ENCODE measurements at places on chromosomes 16 and 17. TPM values are rescaled to one million over a fixed set of nuclear protein-coding genes. Genes with fewer than 3 reads are reported as not detected.

DNA sequence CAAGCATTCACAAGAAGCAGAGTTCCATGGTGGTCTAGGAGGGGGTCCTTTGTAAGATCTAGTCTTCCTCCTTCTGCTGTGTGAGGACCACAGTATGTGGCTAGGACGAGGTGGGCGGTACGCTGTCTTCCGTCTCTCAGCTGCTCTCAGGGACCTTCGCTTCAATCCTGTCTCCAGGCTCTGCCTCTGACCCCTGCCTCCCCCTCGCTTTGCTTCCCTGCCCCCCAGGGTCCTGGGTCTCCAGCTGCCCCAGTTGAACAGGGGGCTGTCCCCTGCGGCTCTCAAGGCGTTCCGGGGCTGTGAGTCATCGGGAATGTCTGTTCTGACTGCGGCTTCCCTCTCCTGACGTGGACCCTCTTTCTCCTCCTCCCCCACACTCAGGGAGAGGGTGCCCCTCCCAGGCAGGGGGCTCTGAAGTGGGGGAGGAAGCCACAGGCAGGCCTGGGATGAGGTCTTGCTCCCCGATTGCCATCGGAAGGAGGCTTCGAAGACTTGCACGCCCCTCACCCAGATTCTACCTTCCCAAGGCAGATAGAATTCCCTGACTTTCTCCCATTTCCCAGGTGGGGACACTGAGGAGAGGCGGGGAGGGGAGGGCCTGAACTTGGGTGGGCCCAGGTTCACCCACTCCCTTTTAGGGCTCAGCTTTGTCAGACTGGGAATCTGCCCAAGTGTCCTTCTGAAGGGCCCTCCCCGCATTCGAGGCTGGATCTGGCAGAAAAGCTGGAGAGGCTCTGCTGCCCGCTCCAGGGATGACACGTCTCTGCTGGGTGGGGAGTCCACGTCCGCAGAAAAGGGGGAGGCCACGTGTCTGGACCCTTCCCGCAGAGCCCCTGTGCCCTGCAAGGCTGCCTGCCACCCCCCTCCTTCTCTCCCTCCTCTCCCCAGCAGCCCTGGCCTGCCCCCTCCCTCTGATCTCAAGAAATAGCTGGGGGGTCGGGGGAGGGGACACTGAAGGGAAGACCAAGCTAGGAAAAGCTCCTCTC, 9.1 kb upstream of the COL1A1 start:
- DNase-seq = peak; percentile 20

- no peak for DNase-seq
Observed at GRCh38 chr16:59356709-59357108, 622.6 kb upstream of the GOT2 start.

GRCh38 chr17:65485388-65486299, 75.8 kb downstream of the AXIN2 start:
- peak; percentile 10 for DNase-seq

- DNase-seq = no peak
Observed at GRCh38 chr16:22614271-22614947, 103.7 kb downstream of the NPIPB5 start.

DNA sequence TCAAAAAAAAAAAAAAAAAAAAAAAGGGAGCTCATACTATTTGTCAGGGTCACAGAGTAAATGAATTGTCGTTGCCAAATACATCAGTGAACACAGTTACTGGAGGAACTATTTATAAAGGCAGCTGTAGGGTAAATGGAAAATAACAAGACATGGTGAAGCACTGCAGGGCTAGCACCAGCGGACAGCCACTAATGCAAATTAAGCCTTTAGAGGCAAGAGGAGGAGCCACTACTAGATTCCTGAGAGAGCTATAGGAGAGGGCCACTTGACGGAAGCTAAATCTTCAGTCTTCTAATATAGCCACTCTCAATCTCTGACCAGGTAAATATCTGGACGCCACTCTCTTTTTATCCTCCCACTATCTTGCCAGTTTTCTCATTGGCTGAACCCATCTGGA, 801.2 kb upstream of the GOT2 start:
- DNase-seq = no peak

- no peak for DNase-seq
Observed at GRCh38 chr17:45325810-45326209, 9.0 kb upstream of the MAP3K14 start.

DNA sequence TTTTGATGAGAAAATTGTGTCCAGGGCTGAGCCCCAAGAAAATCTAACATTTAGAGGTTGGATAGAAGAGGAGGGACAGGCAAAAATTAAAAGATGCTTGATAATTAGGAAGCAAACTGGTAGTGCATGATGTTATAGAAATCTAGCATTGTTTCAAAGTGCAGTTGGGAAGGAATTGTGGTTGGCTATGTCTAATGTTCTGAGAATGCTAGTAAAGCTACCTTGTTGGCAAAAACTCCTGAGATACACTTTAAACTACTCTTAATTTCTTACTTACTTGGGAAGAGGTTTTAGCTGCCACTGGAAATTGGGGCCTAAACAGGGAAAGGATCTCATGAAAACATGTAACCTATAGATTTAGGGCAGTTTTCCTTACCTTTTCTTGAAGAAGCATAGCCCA, 48.3 kb downstream of the MAP2K4 start:
- DNase-seq = no peak

DNA sequence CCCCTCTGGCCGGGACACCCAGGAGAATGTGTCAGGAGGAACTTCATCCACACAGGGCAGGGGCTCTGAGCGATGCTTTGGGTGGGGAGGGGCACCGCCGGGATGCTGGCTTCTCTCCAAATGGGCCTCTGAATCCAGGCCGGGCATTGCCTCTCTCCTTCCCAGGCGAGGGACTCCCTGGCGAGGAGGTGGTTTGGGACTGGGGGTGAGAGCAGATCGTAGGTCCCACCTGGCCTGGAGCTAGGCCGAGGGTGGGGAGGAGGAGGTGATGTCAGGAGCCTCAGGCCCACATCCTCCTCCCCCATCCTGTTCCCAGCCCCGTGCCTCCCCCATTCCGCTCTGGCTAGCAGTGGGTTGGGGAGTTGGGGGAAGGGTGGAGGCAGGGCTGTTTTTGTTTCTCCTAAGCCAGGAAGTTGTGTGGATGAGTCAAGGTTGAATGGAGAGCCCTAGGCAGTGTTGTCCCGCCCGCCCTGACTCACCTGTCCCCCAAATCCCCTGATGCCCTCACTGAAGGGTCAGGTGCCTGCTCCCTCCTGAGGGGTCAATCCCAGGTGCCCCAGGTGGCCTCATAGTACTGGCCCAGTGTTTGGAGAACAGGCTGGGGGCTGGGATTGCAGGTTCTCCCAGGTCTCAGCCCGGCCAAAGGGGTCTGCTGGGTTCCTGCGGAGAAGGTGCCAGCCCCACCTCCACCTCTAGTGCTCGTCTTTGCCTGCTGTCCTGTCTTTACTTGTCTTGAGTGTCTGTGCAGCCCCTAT, 2.8 kb downstream of the GRB7 start:
- DNase-seq = no peak

DNA sequence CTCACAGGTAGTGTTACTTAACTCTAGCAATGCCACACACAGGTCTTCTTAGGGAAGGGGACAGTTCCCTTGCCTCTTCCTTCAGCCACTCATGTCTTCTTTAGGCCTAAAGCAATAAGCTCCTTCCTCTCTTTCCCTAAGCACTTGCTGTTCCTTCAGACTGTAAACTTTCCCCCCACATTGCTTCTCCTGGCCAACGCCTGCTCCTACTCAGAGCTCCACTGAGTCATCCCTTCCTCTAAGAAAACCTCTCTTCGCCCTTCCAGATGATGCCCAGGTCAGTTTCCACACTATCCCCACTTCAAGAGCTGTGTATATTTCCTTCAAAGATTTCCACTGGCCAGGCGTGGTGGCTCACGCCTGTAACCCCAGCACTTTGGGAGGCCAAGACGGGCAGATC, 12.5 kb upstream of the EPOP start:
- no peak for DNase-seq

- DNase-seq = no peak
Observed at GRCh38 chr17:73397856-73398540, 86.2 kb upstream of the CDC42EP4 start.

GRCh38 chr16:67723151-67723910, 4.2 kb upstream of the GFOD2 start:
- no peak for DNase-seq

DNA sequence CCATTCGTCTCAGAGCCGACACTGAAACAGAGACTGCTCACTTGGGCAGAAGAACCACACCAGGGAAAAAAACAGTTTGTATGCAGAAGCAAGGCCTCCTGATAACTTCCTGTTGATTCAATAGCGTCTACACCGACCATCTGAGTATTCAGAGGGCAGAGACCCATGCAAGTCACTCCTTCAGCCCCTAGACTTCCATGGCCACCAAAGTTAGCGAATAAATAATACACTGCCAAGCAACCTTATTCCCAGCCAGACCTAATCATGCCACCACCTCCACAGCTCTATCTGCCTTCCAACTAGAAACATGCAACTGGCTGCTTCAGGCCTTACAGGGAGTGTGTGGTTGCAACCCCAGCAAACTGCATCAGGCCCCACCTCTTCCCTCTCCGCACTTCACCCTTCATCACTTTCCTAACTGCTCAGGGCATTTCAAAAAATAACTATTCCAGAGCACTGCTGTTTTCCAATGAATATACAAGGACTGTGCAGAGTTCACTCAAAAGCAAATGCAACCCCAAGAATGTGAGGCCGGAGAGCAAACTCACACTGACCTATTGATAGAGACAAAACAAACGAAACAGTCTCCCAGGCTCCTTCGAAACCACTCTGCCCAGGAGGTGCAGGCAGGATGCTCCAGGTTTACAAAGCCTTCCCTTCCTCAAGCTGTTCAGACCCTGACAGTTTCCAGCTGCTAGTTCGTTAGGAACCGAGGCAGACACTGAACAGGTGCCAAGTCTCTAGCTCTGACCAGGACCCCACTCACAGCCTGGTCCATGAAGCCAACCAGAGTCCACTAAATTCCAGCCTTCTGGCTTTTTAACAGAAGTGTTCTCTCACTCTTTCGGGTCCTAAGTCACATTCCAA, 3.6 kb downstream of the USP7 start:
- no peak for DNase-seq

The GSDMA gene
- not detected for total RNA-seq

The PPP1R1B gene
- total RNA-seq = not detected

All from pulmonary artery endothelial cell (primary cell).